ENCODE measurements at places on chromosomes 3 and 15.
A peak's percentile ranks its signal among the peaks of the same experiment; 100 is the strongest.

DNA sequence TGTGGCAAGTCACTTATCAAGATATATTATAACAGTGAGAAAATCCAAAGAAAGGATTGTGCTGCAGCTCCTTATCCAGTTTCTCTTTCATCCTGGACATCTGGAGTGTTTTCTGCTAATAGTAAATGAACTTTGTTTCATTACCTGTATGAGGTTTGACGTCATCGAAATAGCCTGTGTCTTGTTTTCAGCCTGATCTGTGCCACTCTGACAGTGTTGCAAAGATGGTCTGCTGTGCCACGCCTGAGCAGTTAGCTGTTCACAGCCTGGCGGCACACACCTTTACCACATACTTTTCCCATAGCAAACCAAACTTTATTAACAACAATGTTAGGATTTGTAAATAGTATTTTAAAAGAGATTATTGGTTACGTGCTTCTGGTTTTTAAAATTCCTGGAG, 34.0 kb downstream of the YEATS2 start:
- no peak for DNase-seq

- DNase-seq = no peak
Measured at GRCh38 chr3:101902041-101902440, 52.7 kb downstream of the NFKBIZ start.

DNA sequence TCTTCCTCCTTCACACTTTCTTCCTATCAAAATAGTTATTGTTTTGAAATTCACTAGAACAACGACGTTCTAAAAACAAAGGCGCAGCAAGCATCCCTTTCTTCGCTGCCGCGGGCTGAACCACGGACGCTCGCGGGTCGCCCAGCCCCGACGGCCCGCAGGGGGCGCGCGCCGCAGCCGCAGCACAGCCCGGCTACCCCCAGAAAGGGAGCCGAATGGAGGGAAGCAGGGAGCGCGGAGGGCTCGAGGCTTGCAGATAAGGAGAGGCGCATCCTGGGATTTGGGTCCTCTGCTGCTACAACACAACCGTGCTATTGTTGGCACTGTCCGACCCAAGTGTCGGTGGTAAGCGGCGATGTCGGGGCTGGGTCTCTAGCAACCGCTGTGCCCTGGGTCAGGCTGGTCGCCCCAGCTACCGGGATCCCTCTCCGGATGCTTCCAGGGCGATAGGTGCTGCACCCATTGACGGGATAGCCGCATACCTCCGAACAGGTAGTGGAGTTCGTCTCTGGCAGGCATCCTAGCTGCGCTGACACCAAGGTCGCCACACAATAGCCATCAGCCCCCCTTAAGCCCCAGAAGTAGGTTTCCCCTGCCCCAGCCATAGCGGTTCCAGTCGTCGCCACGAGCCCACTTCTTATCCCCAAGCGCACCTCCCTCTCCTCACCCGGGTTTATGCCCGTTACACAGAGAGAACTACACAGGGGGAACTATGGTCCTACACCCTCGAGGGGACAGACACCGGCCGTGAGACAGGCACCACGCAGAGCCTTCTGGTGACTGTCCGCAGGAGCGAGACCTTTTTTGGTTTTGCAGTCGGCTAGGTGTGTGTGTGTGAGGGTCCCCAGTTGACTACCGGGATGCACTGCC, 6.0 kb downstream of the ONECUT1 start:
- DNase-seq = peak; percentile 30

DNA sequence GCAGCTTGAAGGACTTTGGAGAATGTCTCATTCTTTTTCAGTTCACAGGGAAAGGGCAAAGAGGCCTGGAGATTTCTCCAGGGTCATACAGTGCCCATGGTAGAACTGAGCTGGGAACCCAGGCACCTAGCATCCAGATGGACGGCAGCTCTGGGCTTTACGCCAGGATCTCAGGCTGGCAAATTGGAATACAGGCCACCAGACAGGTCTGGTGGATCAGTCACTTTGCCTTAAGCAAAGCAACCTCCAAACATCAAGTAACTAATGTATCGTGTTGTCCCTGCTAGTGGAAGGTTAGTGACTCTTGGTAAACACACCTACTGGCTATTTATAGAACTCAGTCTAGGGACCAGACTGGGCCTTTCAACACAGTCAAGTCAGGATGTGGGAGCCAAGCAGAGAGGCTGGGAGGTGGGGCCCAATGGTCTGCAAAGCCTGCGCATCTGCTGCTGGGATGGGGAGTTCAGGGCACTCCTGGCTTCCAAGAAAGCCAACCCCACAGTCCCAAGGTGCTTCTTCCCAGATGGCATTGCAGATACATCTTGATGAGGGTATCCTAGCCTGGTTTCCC, 30.2 kb downstream of the RPLP1 start:
- DNase-seq = no peak

DNA sequence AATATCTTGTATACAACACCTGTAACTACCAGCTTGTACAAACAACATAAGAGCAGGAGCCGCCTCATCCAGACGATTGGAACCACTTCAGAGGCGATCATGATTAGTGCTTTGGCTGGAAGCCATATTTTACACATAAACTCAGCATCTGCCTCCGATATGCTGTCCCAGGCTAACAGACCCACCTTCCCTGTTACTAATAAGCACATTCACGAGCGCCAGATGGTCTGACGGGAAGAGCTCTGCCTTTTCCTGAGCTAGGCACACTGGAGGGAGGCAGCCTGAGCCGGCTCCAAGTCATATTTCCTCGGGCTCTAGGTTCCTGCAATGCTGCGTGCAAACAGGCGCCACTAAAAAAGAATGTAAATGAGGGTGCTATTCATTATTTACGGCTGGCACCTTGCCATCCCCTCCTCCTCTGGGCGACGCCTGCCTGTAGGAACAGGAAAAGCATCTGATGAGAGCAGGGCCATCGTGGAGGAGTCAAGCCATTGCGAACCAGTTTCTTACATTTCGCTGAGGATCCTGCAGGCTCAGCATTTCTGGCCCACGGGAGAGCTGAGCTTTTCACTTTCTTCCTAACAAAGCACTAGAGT, 98.2 kb downstream of the ANXA2 start:
- no peak for DNase-seq

- peak; percentile 70 for DNase-seq
Measured at GRCh38 chr3:101827211-101828174, 21.8 kb upstream of the NFKBIZ start.

DNA sequence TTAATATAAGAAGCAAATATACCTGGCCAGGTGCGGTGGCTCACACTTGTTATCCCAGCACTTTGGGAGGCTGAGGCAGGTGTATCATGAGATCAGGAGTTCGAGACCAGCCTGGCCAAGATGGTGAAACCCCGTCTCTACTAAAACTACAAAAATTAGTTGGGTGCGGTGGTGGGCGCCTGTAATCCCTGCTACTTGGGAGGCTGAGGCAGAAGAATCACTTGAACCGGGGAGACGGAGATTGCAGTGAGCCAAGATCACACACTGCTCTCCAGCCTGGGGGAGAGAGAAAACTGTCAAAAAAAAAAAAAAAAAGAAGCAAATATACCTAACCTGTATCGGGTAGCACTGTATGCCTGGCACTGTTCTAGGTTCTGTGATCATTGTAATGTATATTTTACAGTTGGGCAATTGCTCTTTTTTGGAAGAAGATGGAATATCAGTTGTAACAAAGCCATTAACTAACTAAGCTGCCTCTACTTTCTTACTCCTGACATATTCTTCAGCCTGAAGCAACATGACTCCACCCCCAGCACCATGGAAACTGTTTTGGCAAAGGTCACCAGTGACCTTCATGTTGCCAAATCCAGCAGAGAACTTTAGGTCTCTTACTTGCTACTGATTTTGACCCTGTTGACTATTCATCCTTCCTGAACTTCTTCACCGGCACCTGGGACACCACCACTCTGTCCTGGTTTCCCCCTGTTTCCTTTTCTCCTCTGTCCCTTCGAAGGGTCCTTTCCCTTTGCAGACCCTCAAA, 203.8 kb downstream of the RPLP1 start:
- DNase-seq = no peak

DNA sequence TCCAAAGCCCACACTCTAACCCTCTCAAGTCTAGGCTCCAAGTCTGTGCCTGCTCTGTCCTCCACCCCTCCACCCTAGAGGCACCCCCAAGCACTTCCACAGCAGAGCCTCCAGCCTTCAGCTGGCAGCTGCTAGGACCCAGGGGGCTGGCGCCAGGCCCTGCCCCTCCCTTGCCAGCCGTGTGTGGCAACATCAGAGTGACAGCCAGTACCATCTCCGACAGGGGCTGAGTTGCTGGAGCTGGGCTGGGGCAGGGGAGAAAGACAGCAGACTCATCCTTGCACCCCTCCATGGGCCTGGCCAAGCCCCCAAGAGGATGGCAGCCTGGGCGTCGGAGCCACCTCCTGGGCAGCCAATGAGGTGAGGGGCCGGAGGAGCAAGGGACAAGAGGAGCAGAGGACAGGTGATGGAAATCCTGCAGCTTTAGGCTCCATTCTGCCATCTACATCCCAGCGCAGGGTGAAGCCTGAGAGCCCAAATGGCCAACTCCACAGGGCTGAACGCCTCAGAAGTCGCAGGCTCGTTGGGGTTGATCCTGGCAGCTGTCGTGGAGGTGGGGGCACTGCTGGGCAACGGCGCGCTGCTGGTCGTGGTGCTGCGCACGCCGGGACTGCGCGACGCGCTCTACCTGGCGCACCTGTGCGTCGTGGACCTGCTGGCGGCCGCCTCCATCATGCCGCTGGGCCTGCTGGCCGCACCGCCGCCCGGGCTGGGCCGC, at the start of gene GPR62:
TSS of gene GPR62 (plus strand) at position 207 of the 718 bp plus-strand sequence. CDS start at position 479, 272 bp downstream.
- DNase-seq = no peak

- no peak for DNase-seq
Measured at GRCh38 chr15:47711655-47712054, 5.7 kb upstream of the SEMA6D start.

DNA sequence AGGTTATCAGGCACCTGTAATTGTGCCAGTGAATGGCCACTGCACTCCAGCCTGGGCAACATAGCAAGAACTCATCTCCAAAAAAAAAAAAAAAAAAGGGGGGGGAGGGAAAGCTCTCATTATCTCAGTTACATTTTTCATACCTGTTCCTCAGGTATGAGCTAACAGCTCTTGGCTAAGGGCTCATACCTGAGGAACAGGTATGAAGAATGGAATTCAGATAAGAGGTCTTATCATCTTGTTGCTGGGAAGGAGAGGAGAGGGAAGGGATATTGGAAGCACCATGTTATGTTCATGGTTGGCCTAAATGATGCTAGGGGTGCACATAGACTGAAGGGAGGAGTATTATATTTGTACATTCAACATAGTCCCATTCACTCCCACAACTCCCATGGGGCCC, 2.6 kb downstream of the SLC15A2 start:
- DNase-seq = no peak

GRCh38 chr15:63501256-63502089, 2.9 kb upstream of the USP3 start:
- no peak for DNase-seq

DNA sequence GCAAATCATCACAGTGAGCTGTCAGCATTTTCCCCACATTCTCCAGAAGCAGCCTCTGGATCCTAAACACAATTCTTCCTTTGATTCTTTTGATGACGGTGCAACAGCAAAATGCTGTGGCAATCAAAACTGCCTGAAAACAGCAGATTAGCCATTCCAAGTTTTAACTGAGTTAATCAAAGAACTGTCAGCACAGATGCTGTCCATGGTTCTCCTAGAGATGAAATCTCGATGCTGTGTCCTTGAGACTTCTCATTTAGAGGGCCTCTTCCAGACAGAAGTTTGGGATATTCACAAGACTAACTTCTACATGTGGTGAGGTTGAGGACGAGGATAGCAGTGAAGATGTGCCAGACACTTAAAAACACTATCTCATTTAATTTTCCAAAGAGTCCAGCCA, 50.4 kb upstream of the GYG1 start:
- DNase-seq = no peak

DNA sequence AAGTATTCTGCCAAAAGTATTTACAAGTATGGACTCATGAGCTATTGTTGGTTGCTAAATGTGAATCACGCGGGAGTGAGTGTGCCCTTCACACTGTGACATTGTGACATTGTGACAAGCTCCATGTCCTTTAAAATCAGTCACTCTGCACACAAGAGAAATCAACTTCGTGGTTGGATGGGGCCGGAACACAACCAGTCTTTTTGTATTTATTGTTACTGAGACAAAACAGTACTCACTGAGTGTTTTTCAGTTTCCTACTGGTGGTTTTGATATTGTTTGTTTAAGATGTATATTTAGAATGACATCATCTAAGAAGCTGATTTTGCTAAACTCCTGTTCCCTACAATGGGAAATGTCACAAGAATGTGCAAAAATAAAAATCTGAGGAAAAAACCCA, 30.3 kb downstream of the SYNM start:
- no peak for DNase-seq

DNA sequence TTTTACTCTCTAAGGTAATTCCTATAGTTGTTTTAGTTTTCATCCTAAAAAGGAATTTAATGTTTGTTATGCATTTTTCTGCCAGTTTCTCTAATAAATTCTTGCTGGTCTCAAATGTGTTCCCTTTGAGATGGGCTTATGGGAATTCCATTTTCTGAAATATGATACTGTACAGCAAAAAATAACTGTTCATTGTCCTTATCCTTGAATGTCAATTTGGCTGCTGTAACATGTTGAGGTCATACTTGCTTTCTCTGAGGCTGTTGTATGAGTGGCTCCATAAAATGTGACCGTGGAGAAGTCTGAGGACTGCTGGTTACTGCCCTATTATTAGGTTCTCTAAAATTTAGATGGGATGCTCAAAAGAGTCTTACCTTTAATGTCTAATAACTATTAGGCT, 266.5 kb downstream of the ADAMTS17 start:
- no peak for DNase-seq

- DNase-seq = peak; percentile 25
Measured at GRCh38 chr3:171459137-171459941, 866 bp downstream of the TNIK start.

DNA sequence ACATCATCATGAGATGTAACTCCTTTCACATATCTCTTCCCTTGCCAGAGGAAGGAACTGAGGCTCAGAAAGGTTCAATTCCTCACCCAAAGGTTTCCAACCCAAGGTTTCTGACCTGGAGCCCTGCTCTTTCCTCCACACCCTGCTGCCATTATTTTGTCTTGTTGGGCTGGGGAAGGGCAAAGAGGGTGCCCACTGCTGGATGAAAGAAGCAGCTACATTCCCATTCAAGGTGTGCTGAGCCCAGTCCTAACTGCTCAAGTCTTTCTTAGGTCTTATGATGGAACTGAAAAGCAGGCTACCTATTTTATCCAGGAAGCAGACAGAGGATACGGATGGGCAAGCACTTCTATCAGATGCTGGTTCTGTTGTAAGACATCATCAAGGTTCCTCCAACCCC, 258.0 kb upstream of the CTDSPL start:
- no peak for DNase-seq

GRCh38 chr15:61989667-61990066, 70.6 kb downstream of the VPS13C start:
- no peak for DNase-seq

- no peak for DNase-seq
Measured at GRCh38 chr3:5523125-5523524, 335.6 kb downstream of the EDEM1 start.
